ENCODE measurements at places on chromosomes 5 and 9.

GRCh38 chr5:81046041-81046440, 85.9 kb downstream of the RASGRF2 start:
- DNase-seq = no peak

DNA sequence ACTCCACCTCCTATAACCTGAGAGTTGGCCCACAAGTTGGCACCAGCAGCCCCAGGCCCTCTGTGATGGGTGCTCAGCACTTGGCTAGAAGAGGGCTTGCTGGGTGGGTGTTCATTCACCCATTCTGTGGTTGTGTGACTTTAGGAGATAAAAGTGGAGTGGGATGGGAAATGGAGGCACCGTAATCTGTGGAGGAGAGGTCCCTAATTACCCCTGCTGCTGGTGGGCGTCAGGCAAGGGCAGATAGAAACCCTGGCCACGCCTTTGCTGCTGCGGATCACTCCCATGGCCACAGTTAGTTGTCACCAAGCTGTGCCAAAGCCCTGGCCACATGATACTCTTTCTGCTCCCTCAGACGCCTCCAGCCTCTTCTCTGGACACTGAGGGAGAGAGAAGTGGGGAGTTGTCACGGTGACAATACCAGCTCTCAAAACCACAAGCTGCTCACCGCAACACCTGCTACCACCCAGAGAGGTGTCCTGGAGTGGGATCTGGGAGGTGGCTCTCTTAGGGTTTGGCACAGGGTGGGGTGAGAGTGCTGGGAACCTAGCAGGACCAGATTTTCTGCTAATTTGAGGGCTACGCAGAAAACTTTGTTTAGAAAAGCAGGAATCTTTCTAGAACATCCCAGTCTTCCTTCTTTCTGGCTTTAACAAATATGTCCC, 12.0 kb upstream of the NEUROG1 start:
- no peak for DNase-seq

DNA sequence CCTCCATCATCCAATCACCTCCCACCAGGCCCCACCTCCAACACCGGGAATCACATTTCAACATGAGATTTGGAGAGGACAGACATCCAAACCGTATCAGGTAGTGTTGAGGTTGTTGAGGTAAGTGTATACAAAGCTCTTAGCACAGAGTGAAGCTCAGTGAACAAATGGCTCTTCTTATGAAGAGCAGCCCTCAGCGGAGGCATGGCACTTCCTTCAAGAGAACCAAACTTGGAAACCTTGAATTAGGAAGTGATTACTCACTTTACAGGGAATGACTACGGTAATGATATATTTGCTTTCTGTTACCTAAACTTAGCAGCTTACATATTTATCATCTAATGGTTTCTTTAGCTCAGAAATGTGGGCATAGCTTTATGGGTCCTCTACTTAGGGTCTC, 92.8 kb downstream of the IQGAP2 start:
- no peak for DNase-seq

DNA sequence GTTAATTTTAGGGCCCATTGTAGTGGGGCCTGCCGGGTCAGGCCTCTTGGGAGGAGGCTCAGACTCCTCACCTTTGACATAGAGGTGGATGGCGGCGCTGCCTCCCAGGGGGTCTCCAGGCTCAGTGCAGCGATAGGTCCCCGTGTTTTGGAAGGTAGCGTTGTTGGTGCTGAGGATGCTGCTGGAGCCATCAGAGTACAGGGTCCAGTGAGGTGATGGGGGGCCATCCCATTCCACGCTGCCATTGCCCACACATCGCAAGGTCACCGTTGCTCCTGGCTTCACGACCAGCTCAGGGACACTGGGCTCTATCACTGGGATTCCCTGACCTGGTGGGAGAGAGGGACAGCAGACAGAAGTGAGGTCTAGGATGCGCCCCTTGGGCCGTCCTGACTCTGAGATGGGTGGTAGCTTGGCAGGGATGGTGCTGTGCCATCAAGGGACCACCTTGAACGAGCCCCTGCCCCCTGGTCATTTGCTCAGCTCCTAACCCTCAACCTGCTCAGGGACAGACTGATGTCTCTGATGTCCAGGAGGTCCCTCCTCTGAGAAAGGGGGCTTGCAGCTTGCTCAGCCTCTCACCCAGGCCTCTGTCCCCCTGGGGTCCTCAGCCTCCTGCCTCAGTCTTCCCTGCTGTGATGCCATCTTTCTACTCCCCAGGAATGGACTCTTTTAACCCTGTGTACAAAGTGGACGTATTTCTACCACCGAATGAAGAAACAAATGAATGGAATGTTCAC, 5.5 kb downstream of the CSF1R start:
- DNase-seq = no peak

- DNase-seq = no peak
Observed at GRCh38 chr5:8730194-8730593, 815.7 kb downstream of the SEMA5A start.

- DNase-seq = no peak
Observed at GRCh38 chr5:32298059-32298415, 14.7 kb downstream of the MTMR12 start.

DNA sequence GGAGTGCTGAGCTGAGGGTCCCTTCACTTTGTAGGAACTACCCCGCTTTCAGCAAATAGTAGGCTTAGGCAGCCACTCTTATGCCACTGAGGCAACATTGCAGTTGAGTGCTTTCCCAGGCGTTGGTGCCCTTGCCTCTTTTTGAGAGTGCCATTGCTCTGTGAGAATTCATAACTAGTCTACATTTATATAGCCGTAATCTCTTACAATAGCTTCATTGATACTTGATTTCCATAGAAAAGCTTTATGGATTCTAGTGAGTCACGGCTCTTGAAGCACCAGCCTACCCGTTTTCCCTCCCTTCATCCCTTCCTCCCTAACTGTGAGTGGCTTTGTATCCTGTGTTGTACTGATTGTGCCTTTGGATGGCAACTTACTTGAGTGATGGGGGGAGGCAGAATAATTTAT, 283.9 kb downstream of the AOPEP start:
- no peak for DNase-seq

DNA sequence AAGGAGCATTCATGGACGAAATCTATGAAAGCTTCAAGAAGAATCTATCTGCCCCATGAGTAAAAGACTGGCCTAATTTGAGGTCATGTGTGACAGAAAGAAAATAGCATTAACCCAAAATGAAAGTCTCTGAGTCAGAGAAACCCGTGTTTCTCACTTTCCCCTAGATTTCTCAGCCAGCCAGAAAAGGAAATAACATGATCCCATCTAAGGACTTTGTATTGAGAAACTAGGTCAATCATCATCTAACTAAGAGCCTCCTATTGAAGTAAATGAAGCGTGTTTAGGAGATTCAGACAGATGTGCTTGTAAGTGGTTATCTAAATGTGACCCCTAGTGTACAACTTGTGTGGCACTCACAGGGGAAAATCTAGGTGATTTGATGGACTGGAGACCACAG, 77.3 kb upstream of the ZNF366 start:
- DNase-seq = no peak

- no peak for DNase-seq
Observed at GRCh38 chr9:89839449-89839848, 234.6 kb downstream of the GADD45G start.

GRCh38 chr5:21661184-21661583, 1192.0 kb downstream of the CDH12 start:
- no peak for DNase-seq

DNA sequence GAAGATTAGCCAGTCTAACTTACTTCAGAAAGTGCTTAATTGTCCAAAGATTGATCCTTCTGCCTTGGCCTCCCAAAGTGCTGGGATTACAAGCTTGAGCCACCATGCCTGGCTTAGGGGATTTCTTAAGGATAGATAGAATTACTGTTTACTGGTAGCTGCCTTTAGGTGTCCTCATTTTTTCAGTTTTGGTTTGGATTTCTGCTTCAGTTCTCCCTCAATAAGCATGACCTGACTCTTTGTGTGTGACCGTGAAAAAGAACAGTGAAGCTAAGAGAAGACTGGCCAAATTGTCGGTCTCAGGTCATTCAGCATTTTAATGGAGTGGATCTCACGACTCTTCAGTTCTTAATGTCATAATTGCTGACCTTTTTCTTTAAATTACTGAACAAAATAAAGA, 22.9 kb upstream of the CMYA5 start:
- no peak for DNase-seq

GRCh38 chr9:110923601-110924000, 114.7 kb downstream of the LPAR1 start:
- no peak for DNase-seq

- DNase-seq = no peak
Observed at GRCh38 chr5:144177548-144177947, 6.9 kb downstream of the KCTD16 start.

GRCh38 chr5:139399501-139400121, 4.3 kb downstream of the SPATA24 start:
- no peak for DNase-seq

- DNase-seq = no peak
Observed at GRCh38 chr5:163730206-163730756, 224.9 kb downstream of the MAT2B start.

DNA sequence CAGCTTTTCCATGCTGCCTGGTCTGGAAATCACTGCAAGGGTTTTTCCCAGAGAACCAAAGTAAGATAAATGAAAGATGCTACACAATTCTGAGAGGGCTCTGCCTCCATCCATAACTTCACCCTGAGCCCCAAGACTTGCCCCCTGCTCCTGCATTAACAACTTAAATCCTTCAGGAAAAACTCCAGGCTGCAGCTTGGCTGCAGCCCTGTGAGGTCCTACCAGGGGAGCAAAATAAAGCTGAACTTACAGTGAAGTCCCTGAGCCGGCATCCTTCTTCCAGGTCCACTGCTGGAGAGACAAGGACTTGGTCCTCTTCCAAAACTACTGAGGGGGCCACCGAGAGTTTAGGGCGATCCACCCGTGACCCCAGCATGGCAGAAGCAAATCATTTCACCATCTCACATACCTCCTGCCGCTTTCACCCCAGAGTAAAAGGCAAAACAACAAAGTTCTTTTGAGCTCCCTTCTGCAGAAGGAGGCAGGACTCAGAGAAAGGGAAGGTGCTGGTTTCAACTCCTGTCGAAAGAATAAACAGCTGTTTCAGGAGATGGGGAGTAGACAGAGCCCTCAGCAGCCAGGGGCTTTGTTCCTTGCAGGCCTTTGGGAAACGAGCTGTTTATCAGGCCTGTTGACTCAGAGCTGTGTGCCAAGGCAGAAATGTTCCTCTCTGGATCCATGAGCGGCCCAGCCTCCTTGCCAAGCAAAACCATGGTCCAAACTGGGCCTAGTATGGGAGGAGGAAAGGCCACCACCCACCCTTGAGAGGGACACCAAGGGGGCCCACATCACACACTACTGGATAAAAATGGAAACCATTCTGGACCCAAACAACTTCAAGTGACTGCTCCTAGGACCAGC, 20.6 kb downstream of the GGTA1 start:
- DNase-seq = no peak

DNA sequence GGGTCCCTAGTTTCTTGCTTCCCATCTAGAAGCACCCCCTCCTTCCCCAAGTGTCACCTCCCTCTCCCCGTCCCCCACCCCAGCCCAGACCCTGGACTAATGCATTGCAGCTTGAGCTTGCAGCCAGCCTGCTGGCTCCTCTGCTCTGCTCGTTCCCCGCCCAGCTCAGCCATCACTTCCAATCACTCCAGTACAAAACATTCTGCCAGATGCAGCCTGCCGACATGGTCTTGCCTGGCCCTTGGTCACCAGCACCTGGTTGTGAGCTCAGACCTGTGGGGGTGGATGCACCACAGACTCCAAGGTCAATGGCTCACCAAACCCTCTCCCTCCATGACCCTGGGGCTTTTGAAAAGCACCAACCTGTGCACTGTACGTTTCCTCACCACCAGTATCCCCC, 172.9 kb upstream of the SMIM23 start:
- no peak for DNase-seq

- DNase-seq = no peak
Observed at GRCh38 chr9:16726718-16727451, 143.6 kb downstream of the BNC2 start.

- DNase-seq = no peak
Observed at GRCh38 chr5:82735160-82735789, 341.9 kb downstream of the TMEM167A start.

DNA sequence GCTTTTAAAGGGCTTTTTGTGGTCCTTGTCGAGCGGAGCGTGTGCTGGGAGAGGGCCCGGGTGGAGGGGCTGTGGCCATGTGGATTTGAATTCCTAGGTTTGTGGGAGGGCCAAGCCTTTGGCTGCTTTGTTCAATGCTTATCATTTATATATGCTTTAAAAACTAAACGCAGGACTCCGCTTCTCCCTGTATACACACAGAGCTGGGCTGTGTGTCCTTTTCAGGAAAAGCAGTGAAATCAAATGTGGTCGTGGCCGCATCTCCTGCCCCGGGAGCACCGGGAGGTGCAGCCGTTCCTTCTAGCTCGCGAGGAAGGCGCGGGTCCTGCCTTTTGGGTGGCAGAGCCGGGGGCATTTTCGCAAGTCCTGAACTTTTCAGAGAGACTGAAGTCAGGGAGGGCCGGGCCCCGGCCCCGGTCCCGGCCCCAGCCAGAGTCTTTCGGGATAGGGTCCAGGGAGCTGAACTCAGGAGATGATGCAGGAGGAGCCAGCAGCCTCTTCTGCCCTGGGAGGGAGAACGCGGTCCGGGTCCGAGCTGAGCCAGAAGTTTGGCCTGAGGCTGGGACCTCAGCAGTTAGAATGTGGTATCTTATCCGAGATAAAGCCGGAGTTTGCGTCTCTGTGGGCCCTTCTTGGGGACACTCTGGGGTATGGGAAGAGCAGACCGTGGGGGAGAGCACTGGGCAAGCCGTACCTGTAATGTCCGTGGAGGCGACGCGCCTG, 158.8 kb downstream of the C9orf152 start:
- no peak for DNase-seq

- no peak for DNase-seq
Observed at GRCh38 chr5:144333336-144333920, 162.8 kb downstream of the KCTD16 start.

GRCh38 chr9:77770340-77770739, 122.2 kb upstream of the GNA14 start:
- no peak for DNase-seq

DNA sequence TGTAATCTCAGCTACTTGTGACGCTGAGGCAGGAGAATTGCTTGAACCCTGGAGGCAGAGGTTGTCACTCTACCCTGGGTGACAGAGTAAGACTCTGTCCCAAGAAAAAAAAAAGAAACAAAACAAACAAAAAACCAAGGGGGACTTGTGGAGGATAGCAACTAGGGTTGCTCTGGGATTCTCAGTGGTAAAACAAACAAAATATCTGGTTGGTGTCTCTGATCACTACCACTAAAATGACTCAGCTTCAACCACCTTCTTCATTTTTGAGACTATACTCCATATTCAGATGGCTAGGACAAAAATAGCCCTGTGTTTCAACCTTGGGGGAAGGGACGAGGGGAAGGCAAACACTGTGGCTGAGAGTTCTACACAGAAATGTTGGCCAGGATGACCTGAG, 110.3 kb downstream of the ARRDC3 start:
- no peak for DNase-seq

- DNase-seq = peak; percentile 77
Observed at GRCh38 chr9:128863647-128864046, 18.1 kb downstream of the KYAT1 start.

All from activated T-helper 1 cell treated with anti-CD3 and anti-CD28 coated beads, Interleukin-2, amount 50 U/mL, for 16 hours (primary cell).